Cardiac muscle cell (in vitro differentiated cells and primary cell): ENCODE measurements at places on chromosomes 7 and 10.

- H3K27ac ChIP-seq: no peak overlapping the region
- no peak overlapping the region for H3K4me3 ChIP-seq
- no peak for DNase-seq
- H3K36me3 ChIP-seq: no peaks in the 10 kb centered on the region
These were observed 78.4 kb upstream of the MEOX2 start for GRCh38 chr7:15764851-15765382.

GRCh38 chr7:140562926-140563481, 77.6 kb downstream of the DENND2A start:
- peak; percentile 28 for DNase-seq
- no peak overlapping the region for H3K4me3 ChIP-seq
- H3K27me3 ChIP-seq: no peaks in the 10 kb centered on the region
- H3K27ac ChIP-seq: no peak overlapping the region

DNA sequence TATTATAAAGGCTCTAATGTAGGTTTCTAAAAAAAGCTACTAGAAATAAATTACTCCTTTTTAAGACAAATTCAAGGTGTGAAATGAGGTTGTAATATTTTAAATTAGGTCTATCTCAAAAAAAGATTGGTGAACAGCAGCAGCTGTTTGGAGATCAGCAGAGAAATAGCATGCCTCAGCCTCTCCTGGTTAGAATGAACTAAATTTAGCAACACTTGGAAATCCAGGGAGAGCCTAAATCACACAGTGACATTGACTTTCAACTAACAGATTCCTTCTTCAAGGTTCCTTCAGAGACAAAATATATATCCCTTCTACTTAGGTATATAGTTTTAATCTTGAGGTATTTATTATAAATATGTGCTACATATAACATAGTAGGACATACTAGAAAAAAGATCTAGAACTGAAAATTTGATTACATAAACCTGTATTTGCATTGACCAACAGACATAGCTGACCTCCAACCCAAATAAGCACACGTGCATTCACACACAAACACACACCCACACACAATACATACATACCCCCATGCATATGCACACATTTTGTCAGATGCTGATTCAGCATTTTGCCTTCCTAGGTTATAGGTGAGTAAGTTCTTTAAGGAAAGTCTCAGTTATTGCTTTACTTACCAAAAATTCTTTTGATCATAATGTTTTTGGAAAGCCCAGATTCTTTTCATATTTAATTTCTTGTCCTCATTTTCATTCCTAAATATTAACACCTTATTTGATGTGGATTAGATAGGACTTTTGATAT, 47.3 kb downstream of the DGKB start:
- H3K27me3 ChIP-seq: no peaks in the 10 kb centered on the region
- H3K36me3 ChIP-seq: no peaks in the 10 kb centered on the region
- peak; percentile 63 for DNase-seq
- H3K27ac ChIP-seq: peak overlapping the region; percentile 44
- peaks cover 22% of the 10 kb centered on the region for H3K4me1 ChIP-seq
- no peak overlapping the region for H3K4me3 ChIP-seq

- no peaks in the 10 kb centered on the region for H3K27me3 ChIP-seq
- H3K4me1 ChIP-seq: no peaks in the 10 kb centered on the region
- no peak overlapping the region for H3K4me3 ChIP-seq
- DNase-seq: no peak
These were observed 30.7 kb downstream of the TLL2 start for GRCh38 chr10:96482815-96483588.

DNA sequence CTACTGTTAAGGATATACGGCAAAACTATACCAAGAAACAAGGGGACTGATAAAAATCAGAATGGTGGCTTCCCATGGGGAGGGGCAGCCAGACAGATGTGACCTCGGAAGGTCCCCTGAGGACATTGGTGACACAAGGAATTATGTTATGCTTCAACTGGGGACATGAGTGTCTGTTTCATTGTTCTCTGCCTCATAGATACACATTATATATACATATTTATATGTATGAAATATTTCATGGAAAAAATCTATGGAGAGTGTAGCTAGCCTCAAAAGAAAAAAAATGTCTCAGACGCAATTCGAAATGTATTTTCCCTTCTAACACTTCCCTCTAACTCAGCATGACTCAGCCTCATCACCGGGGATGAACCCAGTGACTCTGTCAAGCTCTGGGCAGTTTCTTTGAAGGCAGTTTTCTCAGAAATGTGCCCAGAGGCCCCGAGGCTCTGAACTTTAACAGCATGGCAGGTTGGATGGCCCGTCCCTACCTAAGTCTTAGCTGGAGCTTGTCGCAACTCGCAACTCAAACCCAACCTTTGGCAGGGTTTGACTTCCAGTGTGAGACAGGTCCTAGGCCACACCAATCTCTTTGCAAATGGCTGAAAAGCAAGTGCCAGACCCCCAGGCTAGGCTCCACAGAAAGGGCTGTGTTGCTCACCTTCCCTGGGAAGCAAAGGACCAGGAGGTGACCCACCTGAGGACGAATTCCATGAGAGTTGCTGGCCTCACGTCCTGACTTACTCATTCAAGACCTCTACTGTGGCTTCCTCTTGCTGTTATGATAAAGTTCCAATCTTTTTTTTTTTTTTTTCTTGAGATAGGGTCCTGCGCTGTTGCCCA, 86.9 kb downstream of the CARD11 start:
- H3K27me3 ChIP-seq: no peaks in the 10 kb centered on the region
- H3K27ac ChIP-seq: no peak overlapping the region
- DNase-seq: peak; percentile 53
- H3K36me3 ChIP-seq: no peaks in the 10 kb centered on the region
- no peak overlapping the region for H3K4me3 ChIP-seq
- H3K4me1 ChIP-seq: no peaks in the 10 kb centered on the region
